ENCODE measurements at places on chromosomes 16 and 17.
A peak's percentile ranks its signal among the peaks of the same experiment; 100 is the strongest.

GRCh38 chr17:70225276-70225675 is 55.9 kb downstream of the KCNJ2 start:
- no peak for DNase-seq

DNA sequence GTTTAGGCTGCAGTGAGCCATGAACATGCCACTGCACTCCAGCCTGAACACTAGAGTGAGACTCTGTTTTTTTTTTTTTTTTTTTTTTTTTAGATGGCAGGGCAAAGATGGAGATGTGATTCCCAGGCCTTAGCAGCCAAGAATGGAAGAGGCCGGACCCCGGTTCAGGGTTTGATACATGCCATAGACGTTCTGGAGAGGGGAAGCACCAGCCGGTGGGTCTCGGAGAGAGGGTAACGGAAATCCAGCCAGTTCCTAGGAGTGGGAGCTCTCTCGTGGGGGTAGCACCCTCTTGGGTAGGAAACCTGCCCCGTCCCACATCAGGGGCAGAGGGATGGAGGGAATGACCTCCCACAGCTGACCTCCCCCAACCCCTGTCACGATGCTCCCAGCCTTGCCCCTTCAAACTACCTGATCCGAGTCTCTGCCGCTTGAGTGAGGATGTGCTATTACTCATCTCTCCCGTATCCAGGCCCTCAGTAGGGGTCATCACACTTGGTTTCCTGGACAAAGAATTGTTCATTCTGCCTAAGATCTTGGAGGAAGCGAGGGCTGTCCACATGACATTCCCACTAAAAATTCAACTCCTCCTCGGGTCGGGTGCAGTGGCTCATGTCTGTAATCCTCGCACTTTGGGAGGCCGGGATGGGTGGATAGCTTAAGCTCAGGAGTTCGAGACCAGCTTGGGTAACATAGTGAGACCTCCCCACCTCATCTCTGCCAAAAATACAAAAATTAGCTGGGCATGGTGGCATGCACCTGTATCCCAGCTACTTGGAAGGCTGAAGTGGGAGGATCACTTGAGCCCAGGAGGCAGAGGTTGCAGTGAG is 47.3 kb downstream of the MIS12 start:
- no peak for DNase-seq

DNA sequence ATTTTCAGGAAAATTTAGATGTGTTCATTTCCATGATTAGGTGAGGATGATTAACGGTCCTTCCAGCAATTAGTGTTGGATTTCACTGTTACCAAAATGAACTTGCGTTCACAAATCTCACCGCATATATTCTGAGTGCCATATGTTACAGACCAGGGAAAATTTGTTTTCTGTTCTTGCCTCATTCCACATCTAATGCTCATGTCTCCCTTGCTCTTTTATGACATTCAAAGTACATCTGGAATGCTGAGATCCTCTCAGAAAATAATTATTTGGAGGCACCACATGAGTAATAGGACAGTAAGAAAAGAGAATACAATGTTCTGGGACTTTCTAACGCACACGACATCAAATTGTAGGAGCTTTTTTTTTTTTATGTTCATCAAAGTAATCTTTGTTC is 406.5 kb downstream of the SHISA9 start:
- no peak for DNase-seq

- no peak for DNase-seq
These were observed 25.7 kb upstream of the RASL10B start for GRCh38 chr17:35705705-35706104.

DNA sequence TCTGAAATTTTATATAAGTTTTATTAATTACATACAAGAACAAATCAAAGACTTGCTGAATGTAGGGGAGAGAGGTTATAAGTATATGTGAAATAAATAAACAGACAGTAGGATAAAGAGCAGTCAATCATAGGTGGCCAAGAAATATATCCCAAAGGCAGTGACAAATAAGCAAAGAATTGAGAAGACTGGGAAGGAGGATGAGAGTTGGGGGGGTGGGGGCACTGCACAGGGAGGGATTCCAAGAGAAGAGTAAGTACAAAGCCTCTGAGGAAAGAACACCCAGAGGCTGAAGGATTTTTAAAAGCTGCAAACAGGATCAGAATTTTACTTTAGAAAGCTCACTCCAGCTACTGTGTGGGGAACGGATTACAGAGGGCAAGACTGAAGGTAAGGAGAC is 2.8 kb downstream of the PELP1 start:
- no peak for DNase-seq

- DNase-seq, result no peak
These were observed 7.3 kb upstream of the SMIM5 start for GRCh38 chr17:75625813-75626486.

GRCh38 chr17:76333673-76334505 is 19.8 kb downstream of the PRPSAP1 start:
- no peak for DNase-seq

GRCh38 chr17:81251094-81251708 is 12.1 kb downstream of the NDUFAF8 start:
- DNase-seq, result no peak

DNA sequence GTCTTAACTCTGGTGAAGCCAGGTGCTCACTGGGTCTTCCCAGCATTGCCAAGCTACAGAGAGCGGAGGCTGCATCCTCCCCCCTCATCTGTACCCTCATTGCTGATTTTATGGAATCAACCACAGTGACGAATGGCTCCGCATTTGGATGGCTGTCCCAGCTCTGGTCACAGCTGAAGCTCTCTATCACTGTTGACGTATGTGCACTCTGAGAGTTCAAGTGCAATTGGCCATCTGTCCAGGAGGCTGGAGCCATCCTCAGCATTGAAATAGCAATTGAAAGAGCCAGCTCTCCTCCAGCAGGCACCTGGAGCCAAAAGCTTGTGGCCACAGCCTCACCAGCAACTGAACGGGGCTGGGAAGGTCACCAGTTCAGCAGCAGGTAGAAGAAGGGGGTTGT is 494.1 kb downstream of the TMEM114 start:
- no peak for DNase-seq

DNA sequence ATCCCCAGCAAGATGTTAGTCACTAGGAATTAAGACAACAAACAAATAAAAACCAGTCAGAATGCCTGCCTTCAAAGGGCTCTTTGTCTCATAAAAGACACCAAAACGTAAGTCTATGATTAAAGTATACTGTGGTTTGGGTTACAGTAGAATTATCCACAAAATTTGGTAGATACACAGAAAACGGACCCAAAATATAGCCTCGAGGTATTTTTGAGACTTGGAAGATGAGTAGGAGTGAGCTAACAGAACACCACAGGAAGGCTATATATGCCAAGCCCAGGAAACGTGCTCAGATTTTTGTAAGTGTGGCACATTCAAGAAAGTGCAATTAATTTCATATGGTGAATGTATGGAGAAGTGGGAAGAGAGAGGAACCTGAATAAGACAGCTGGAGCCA is 831.4 kb downstream of the CDH11 start:
- no peak for DNase-seq

DNA sequence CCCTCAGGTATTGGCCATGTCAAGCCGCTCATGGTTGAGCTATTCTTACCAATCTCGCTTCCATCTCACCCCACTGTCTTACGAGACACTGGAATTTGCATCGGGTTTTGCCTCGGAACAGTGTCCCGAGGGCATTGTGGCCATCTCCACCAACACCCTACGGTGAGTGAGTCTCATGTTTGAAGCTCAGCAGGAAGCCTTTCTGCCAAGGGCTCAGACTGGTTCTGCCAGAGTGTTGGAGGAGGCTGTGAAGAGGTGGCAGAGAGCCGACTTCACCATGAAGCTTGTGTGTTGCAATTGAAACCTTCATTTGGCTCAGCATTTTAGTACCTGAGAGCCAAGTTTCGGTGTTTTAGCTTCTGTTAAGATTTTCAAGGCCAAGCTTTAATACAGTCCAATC is 38.0 kb downstream of the SF3B3 start:
- no peak for DNase-seq

DNA sequence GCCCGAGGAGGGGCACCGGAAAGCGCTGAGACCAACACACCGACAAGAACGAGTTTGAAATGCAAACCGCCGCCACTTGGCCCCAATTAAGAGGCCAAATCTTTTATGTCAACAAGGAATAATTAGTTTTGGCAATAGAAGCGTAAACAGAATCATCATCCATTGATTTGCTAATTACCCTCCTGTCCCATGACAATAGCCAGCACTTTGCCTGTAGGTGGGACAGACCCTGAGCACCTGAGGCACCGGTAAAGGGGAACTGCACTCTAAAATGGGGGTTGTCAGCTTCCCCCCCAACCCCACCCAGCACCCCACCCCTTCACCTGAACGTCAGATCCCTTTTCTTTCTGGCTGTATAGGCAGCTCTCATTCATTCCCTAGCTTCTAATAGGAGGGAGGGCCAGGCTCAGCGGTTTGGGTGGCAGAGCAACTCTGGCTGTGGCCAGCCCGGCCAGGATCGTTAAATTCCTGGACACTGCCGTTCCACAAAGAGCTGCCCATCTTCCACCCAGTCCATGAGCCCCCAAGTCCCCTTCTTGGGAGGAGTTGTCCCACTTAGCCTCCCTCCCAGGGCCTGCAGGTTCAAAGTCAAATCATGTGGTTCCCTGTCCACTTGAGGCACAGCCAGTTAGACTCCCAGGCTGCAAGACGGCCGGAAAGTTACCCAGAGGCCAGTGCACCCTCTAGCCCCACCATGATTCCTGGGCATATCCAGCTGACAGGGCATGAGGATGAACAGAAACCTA is 45.8 kb downstream of the WNT3 start:
- no peak for DNase-seq

DNA sequence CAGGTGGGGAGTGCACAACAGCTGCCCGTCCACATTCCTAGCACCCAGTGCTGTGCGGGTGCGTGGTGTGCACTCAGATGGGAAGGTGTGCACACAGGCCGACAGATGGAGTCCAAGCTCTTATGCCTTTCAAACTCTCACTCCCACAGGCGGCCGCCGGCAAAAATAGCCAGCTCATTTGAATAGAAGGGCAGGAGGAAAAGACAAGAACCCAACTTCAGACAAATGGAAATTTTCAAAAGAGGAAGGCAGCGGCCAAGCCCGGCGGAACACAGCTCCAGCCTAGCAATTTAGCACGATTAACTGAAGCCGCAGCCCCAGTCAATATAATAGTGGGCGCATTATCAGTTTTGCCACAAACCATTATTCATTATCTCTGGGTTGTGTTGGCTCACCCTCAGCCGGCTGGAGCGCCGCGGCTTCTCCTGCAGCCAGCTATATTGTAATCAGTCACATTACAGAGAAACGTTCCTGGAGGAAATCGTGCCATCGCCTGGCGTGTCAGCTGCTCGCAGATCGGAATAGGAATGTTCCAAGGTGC is 103.9 kb upstream of the SEC14L1 start:
- DNase-seq, result no peak

GRCh38 chr17:39328815-39329214 is 72.6 kb downstream of the FBXL20 start:
- no peak for DNase-seq

GRCh38 chr16:11263737-11264136 is 5.4 kb downstream of the TNP2 start:
- peak; percentile 58 for DNase-seq

GRCh38 chr17:17645961-17646360 is 35.3 kb upstream of the RAI1 start:
- DNase-seq, result no peak

- DNase-seq, result peak; percentile 70
These were observed 4.8 kb downstream of the CIAO3 start for GRCh38 chr16:735982-736453.

DNA sequence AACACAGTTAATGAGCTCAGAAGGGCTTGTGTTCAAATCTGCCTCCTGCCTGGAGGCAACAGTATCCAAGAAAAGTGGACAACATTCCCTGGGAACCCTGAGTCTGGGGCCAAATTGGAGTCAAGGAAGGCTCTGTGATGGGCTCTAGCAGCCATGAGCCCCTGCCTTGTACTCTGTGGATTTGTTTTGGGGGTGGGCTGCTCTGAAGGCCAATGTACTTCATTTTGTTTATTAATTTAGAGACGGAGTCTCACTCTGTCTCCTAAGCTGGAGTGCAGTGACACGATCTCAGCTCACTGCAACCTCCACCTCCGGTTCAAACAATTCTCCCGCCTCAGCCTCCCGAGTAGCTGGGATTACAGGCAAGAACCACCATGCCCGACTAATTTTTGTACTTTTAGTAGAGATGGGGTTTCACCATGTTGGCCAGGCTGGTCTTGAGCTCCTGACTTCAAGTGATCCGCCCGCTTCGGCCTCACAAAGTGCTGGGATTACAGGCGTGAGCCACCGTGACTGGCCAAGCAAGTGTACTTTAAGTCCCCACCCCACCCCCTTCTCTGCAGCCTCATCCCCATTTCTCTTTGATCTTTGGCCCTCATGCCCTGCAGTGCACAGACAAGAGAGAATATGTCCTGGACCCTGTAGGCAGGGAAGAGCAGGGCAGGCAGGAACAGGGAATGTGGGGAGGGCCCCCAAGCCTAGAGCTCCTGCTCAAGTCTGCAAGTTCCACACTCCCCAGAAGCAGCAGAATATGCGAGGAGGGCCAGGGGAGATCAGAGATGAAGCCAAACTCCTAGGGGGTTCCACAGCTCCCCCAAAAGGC is 2.7 kb upstream of the GIP start:
- no peak for DNase-seq

- DNase-seq, result no peak
These were observed 45.6 kb downstream of the ERN1 start for GRCh38 chr17:64084086-64084939.

DNA sequence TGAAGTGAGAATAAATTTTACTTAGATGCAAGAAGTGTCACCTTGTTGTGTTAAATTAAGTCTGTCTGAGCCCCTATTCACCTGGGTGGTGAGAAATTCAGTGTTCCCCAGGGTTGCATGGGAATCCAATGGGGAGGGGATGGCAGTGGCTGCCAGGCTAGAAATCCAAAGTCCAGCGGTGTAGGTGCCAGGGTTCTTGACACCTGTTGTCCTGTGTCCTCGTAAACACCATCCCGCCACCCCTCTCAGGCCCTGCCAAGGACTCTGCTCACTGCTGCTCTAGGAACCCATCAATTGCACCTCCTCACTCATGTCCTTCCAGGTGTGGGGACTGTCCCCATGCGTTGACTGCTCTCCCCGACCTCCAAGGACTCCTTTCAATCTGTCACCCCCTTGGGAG is 58.9 kb downstream of the CACNG5 start:
- no peak for DNase-seq

- peak; percentile 92 for DNase-seq
These were observed 158.3 kb downstream of the RAB11FIP4 start for GRCh38 chr17:31549525-31550388.

DNA sequence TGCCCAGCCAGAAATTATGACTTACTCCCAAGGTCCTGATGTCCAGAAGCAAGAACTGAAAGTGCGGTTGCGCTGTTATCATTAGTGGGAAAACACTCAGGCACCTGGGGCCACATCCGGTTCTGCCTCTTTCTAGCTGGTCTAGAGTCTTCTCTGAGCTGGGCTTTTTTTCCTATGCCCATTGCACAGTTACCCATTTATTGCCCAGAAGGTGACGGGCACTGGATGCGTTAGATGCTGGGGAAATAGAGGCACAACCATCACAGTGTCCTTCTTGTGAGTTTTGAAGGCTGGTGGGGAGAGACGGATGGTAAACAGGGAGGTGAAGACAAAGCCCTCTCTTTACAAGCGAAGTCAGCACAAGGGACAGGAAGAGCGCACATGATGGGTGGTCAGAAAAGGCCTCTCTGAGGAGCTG is 37.7 kb downstream of the PLCG2 start:
- DNase-seq, result no peak

- DNase-seq, result no peak
These were observed 31.0 kb downstream of the COX11 start for GRCh38 chr17:54937426-54937825.

GRCh38 chr16:8120001-8120400 is 470.3 kb downstream of the TMEM114 start:
- DNase-seq, result no peak

Measured in activated T-cell treated with anti-CD3 and anti-CD28 coated beads for 48 hours (primary cell).